ENCODE measurements at places on chromosomes 6 and 20.

DNA sequence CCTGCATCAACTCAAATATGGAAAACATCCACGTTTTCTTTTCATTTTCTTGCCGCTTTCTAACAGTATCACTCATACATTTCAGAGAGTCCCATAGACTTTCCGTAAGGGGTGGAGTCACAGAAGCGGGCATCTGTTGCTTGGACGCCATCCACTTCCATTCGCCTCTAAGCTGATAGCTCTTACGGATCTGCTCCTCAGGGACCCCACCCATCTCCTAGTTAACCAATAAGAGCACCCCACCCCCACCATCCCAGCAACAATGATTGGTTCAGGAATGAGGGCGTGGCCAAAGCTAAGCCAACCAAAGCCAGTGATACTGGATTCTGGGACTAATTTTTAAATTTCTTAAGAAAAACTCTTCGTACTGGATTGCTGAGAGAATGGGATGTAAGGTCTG, 42.4 kb downstream of the SLC2A10 start:
- DNase-seq, result no peak

GRCh38 chr6:71410681-71411080, 122.1 kb downstream of the OGFRL1 start:
- peak; percentile 83 for DNase-seq

- no peak for DNase-seq
Measured at GRCh38 chr20:61755971-61756845, 309.5 kb downstream of the TAF4 start.

DNA sequence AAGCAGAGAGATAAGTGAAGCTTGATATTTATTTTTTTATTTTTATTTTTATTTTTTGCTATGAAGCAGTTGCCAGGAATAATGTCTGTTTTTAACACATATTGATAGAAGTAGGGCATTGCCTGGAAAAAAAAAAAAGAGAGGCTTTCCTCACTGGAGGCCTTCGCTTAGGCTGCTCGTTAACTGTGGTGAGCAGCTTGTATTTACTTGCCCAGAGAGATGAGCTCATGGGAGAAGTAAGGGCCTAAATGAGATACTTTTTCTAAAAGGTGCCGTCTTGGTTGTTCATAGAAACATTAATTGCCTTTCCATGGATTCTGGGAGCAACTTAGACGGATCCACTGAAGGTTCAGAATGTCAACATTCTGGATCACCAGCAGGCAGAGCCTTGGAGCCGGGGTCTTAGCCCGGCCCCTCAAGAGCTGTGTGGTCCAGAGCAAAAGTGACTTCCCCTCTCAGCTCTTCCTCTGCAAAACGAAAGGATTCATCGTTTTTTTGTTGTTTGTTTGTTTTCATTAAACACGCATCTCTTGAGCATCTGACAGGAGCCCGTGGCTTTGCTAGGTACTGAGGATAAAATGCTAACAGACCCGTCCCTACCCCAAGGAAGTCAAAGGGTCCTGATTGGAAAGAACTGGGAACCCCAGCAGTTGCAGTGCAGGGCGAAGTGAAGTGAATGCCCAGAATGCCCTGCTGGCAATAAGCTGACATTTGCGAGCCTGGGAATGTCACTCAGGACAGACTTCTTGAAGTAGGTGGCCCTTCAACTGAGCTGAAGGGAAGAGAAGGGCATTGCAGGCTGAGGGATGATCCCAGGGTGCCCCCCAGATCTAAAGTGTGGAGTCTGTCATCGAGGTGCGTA, 138.5 kb downstream of the ZDHHC14 start:
- no peak for DNase-seq

GRCh38 chr6:68976260-68976659, 341.2 kb downstream of the ADGRB3 start:
- no peak for DNase-seq

DNA sequence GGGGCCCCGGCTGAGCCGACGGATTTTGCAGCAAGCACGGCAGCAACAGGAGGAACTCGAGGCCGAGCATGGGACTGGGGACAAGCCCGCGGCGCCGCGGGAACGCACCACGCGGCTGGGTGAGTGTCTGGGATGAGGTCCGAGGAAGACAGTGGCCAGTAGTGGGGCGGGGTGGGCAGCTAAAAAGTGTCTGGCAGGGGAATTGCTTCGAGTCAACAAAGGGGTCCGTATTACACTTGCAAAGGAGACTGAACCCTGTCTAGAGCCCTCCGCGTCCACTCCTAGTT, 356 bp downstream of the BYSL start:
- DNase-seq, result no peak

- DNase-seq, result no peak
Measured at GRCh38 chr6:24882295-24882694, 53.5 kb downstream of the RIPOR2 start.

DNA sequence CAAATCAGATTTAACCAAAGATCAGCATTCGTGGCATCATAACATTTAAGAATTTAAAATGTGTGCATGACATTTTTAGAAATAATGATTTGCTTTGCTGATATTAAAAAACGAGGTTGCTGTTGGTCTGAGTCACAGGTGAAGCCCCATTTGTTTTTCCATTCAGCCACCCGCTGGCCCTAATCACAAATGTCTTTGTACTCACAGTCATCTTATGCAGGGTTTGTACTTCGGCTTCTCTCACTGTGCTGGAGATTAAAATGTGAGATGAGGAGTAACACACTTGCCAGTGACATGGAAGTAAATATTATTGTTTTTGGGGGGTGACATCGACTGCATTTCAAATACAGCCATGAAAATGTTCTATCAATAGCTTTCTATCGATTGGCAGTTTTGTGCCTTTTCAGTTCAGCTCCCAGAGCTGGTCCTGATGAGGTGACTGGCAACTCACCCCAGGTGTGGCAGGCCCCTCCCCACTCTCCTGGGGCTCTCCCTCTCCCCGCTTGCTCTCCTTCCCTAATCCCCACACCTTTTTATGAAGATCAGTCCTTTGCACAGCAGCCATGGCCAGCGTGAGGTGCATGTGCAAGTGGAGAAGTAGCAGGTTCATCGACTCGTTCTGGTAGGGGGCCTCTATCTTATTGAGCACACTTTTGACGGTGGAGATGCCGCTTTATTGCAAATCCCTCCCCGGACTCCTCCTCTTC, 58.8 kb upstream of the FUCA2 start:
- no peak for DNase-seq

DNA sequence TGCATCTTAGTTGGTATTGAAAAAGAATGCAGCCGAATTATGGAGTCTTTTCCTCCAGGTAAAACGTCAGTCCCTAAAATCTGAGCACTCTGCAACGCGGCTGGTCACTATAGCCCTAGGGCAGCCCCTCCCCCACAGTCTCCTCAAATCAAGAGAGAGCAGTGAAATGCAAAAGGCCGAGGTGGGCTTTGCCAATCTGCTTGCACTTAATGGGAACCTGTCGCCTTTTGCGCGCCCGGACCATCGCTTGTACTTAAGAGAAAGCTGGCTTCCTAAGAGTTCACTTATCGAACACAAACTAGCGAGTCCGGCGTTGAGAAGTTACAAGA, 447 bp downstream of the MCM3 start:
- peak; percentile 37 for DNase-seq

- no peak for DNase-seq
Measured at GRCh38 chr20:52500157-52500556, 308.6 kb upstream of the ZFP64 start.

DNA sequence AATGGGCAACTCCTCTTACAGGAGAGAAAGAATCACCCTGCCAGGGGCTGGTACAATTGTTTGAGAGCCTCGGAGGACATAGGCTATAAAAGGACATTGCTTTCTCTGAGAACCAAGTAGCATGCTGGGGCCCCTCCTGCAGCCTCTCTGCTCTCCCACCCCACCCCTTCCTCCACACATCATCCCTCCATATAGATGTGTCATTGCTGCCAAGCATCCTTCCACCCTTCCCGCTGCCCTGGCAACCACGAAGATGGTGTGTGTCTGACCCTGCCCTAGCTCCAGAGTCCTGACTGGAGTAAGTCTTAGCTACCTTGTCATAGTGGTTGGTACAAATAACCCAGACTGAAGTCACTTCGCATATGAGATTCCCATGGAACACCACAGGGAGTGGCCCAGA, 129.7 kb downstream of the SNX5 start:
- no peak for DNase-seq

DNA sequence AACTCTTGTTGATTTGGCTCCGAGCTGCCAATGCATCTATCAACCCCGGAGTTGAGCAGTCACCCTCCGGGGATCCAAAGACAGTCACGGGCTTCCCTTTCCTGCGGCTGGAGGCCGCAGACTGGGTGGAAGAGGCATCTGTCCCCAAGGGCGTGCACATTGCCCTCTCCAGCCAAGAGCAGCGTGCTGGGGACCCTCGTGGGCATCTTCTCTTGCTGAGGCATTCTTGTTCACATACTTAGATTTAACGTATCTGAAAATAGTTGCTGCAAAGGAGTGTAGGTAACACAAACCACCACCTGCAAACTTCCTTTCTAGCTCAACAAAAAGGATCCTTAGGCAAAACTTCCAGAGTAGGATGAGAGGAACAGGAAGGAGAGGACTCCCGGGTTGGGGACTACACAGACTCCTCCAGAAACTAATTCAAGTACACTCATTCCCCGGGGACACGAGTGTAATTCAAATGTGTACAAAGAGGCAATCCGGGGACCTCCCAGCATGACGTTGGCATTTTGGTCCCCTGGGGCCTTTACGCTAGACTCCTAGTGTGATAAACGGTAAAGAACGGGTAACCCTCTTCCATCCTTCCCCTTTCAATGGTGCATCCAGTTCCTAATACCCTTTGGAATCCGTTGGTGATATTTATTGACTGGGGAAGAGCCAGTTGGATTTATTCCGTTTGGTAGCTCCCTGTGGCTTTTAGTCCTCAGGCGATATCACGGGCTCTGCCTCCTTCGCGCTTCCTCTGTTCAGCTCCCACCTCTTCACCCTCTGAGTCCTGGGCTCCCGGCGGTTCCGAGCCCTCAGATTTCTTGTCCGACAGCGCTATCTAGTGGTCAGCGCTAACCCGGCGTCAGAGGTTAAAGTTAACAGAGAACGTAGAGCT, 2.7 kb upstream of the COL12A1 start:
- peak; percentile 90 for DNase-seq

DNA sequence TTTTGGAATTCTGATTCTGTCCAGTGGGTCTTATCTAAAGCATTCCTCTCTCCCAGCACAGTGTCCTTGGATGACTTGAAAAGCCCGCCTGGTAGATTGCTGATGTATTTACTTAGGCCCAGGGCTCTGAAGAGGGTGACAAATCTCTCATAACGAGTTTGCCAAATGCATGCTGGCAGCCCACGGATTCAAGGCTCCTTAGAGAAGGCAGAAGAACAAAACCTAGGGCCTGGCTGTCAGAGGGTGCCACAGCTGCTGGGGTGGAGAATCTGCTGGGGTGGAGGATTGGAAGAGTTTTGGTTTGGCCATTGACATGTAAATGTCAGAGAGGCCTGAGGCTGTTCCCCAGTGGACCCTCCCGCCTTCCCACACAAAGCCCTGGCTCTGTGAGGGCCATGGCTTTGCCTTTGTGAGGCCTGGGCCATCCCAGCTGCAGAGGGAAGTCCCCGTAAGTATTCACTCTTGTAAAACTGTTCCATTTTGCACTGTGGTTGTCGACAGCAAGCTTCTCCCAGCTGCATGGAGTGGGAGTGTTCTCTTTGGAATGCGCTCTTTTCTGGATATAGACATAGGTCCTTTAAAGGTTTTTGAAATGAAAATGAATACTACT, 50.3 kb downstream of the ANKRD6 start:
- no peak for DNase-seq

- no peak for DNase-seq
Measured at GRCh38 chr6:121143476-121143875, 190.8 kb downstream of the TBC1D32 start.

DNA sequence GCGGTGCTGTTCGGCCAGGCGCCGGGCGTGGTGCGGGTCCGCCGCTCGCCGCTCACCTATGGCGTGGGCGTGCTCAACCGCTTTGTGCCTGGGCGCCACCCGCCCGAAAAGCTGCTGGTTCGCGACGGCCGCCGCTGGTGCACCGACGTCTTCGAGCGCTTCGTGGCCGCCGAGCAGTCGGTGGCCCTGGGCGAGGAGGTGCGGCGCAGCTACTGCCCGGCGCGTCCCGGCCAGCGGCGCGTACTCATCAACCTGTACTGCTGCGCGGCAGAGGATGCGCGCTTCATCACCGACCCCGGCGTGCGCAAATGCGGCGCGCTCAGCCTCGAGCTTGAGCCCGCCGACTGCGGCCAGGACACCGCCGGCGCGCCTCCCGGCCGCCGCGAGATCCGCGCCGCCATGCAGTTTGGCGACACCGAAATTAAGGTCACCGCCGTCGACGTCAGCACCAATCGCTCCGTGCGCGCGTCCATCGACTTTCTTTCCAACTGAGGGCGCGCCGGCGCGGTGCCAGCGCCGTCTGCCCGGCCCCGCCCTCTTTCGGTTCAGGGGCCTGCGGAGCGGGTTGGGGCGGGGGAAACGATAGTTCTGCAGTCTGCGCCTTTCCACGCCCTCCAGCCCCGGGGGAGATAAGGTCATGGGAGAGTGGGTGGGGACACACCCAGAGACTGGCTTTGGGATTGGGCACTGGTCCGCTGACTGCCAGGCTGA, 15.7 kb downstream of the ADISSP start:
- DNase-seq, result no peak

DNA sequence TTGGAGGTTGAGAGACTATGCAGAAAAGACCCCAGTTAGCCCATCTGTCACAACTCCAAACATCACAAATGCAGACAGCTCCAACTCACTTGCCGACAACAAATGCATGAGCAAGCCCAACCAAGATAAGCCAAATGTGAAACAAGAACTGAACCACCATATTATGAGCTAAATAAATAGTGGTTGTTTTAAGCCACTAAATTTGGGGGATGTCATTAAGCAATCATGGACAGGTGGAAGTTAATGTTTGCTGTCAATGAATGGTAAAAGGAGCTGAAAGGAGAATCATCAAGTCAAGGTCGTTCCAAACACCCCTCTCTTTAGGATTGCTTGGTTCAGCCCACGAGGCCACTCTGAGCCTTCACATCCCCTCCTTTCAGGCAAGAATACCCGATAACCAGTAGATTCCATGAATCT, 71.2 kb upstream of the PLCB4 start:
- DNase-seq, result no peak

DNA sequence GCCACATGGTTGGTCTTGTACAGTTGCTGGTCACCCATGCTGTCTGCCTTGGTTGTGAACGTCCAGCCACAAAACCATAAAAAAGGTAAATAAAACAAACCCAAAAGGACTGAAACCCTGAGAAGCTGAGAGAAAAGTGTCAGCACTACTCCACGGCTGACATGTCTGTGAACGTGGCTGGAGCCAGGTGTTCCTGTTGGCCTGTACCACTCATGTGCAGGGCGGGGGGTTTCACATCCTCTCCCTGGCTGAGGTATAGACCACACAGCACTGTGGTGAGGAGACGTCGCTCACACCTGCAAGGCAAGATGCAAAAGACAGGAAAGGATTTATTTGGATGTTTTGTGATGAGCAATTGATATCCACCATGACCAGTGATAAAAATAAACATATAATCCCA, 51.9 kb upstream of the MRPS10 start:
- DNase-seq, result no peak

DNA sequence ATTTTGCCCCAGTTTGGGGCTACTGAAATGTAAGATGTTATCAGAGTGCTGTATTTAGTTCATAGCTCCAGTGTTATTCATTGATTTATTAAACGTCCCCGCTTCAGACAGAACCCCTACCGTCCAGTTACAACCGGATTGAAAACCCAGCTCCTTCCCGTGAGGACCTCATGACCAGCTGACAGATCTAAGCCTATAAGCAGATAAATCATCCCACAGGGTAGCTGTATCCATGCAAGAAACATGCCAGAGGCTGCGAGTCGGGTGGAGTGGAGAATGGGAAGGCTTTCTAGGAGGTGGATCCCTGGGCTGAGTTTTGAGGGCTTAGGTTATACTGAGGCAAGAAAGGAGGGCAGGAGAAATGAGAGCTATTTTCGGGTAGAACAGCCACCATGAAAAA, 260.0 kb downstream of the ARID1B start:
- DNase-seq, result no peak

GRCh38 chr20:445514-446336, 16.6 kb downstream of the TBC1D20 start:
- DNase-seq, result no peak
